ENCODE measurements at places on chromosomes 11 and 22.

GRCh38 chr11:414318-414857, 411 bp downstream of the SIGIRR start:
- DNase-seq: no peak

DNA sequence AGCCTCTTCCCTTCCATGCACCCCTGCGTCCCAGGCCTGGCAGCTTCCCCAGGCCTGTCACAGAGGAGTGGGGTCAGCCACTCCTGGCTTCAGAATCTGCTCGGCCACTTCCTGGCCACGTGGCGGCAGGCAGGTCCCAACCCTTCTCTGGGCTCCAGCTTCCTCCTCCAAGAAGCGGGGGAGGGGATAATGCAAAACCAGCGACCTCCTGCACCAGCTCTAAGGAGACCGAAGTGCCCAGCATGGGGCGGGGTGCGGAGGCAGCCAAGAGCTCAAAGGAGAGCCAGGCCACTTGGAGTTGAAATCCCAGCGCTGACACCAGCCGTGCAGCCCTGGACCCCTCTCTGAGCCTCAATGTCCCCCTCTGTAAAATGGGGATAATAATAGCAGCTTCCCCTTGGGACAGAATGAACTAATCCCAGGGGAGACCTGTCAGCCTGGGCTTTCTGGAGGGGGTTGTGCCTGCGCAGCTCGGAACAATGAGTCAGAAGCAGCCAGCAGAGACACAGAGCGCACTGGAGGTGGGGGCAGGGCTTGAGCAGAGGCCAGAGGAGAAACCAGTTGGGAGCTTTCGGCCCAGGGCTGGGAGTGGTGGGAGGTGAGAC, 22.8 kb upstream of the PICK1 start:
- DNase-seq: peak; percentile 87

DNA sequence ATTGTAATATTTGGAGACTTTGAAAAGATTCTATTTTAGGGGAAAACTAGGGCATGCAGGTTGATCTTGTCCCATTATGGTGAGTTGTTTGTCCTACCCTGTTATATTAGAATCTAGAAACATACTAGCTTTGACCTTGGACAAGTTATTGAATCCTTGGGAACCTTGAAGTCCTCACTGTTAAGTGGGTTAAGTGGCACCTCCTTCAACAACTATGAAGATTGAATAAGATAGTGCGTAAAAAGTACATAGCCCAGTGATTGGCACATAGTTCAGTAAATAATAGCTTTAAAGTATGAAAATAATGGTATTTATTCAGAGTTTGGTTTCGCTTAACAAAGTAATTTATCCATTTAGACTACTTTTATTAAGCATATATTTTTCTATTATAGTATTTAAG, 51.6 kb downstream of the MTMR3 start:
- DNase-seq: no peak

GRCh38 chr11:96178887-96179279, 164.1 kb downstream of the MAML2 start:
- no peak for DNase-seq

DNA sequence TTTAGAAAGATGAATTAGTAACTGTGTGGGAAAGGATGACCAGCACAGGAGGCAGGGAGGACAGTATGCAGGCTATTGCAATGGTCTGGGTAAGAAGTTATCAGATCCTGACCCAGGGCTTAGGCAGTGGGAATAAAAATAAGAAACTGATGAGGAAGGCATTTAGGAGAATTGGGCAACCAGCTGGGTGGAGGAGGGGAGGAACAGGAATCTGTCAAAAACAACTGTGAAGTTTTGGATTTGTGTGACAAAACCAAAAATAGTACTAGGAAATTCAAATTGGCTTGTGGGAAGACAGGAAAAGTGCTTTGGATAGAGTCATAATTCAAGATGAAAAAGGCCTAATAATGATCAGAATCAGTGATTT, 27.9 kb downstream of the MMP13 start:
- DNase-seq: no peak
